ENCODE measurements at places on chromosomes 5 and 9.

DNA sequence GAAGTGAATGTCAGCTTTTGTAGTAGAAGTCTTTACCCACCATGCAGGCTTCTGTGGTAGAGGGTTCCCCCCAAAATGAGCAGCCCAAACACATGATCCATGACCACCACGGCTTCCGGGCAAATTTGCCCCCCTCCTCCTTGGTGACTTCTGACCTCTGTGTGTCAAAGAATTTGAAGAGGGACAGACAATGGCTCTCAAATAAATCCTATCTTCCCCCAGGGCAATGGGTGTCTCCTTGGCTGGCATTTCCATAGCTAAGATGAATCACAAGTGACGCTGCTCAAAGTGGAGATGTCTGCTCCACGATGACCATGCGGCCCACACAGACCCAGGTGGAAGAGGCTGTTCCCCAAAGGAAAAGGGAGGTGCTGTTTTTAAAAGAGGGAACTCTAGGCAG lies 30.2 kb upstream of the BOD1 start:
- no peak for DNase-seq

DNA sequence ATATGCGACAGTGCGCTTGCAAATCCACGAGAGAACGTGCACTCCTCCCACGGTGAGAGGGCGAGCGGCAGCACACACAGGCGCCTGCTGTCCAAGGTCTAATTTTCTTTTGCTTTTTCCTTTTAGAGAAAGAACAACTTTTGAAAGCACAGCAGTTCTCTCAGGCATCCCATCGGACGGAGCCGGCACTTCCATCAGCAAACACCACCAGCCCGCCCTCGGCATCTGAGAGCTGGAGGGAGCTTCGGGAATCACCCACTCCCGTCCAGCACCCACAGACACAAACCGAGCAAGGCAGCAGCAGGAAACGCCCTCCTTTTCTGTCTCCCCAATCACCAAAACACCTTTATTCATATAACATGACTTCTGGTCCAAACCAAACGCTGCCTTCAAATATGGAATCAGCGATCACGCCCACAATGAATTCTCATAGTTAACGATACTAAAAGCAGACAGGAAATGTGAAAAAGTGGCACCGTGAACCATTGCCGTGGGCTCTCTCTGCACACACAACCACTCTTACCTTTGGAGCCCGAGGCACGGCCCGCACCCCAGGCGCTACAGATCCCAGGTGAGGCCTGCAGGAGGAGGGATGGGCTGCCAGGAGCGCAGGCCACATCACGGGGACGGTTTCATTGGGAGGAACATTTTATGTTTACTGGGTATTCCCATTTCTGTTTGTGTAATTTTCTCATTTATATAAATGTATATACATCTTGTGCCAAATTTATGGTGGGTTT lies 14.2 kb downstream of the LPCAT1 start:
- no peak for DNase-seq

DNA sequence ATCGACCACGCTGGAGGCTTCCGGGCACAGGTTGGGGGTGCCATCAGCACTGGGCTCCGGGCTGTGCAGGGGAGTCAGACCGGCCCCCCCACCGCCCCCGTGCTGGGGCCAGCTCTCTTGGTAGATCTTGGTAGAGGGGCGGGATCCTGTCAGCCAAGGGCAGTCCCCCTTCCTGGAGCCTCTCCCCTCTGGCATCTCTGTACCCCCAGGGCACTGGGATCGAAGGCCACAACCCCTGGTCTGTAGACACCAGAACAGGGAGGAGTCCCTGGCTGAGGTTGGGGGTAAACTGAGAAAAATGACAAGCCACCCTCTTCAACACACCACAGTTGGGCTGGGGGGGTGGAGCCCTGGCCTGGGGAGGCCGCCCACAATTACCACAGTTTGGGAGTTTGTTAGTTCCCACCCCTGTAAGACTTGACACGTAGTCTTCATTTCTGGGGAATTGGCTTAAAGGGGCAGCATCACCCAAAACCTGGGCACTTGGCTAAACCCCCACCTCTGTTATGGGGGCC lies 882 bp downstream of the CERCAM start:
- DNase-seq = no peak

GRCh38 chr5:83322273-83322924 lies 149.1 kb upstream of the VCAN start:
- no peak for DNase-seq

DNA sequence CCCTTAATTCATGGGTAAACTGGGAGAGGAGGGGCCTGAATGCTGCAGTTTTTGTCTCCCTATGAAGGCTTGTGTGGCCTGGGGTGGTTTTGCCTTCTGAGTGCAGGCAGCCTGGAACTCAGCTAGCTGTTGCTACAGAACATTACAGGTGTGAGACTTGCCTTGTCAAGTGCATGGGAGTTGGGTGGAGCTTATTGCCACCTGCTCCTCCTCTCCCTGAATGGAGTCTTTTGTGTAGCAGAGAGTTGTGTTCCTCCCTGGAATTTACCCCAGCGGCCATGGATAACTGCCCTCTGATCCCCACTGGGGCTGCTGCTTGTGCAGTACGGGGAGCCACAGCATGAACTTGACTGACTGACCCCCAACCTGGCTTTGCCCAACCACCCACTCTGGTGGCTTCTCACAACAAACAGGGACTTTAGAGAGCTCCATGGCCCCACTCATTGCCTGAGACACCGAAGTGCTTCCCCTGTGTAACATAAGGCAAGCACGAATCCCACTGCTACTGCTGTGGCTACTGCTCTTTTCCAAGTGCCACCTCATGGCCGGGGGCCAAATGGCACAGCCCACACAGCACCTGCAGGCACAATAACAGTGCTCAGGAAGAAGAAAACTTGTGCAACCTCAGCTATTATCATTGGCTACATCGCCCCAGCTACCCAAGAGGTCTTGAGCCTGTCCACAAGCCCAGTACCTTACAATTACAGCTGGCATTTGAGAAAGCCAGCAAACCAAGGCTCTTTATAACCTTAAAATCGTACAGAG lies 942.9 kb downstream of the CDH18 start:
- DNase-seq = no peak

- DNase-seq = no peak
These were observed 731.8 kb upstream of the RGMB start for GRCh38 chr5:98041661-98042060.

DNA sequence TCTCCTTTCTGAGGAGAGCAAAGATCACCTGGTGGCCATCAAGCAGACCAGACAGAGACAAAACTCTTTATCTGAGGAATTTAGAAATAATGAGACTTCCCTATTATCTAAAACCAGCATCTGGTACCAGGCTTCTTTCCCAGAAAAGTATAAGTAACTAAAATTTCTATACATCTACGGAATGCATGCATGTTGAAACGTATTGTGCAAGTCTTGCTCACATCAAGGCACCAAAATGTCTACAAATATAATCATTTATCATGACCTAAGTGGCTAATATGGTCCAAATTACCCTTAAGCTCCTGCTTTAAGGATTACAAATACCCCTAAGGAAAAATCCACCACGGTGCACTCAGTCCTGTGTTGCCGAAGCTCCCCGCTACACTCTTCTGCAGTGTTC lies 286.3 kb downstream of the CDH18 start:
- DNase-seq = no peak

GRCh38 chr9:120477534-120478001 lies 102.4 kb downstream of the CDK5RAP2 start:
- no peak for DNase-seq

- no peak for DNase-seq
These were observed 5.3 kb downstream of the LHX6 start for GRCh38 chr9:122223435-122223834.

GRCh38 chr5:76942581-76942980 lies 10.3 kb upstream of the CRHBP start:
- no peak for DNase-seq

DNA sequence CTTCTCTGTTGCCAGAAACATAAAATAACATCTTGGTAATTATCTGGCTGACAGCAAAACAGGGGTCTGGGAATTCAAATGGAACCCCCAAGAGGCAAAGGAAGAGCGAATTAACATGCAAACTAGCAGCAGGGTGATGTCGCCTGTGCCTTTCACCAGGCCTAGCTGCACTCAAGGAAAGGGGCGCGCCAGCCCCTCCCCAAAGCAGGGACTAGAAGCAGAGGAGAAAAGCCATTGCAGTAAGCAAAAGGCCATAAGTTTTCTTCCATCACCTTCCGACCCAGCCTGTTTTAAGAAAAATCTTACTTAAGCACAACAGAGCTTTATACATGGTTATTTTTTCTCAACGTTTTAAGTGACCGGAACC lies 539 bp downstream of the POC5 start:
- DNase-seq = no peak

DNA sequence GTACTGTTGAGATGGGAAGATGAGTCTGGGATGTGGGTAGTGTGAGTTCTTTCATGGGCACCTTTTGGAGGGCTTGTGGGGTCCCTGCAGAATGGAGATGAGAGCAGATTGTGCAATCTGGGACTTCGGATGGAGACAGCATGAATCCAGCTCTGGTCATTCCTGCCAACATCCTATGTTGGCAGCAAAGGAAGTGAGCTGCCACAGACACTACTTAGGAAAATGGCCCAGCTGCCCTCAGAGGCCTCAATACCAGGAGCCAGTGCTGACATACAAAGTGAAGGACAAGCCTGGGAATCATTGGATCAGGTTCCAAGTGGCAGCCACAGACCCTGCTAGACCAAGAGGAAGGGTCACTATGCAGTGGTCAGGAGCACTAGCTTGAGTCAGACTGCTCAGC lies 402.8 kb downstream of the CDK5RAP2 start:
- no peak for DNase-seq

GRCh38 chr5:138275379-138275782 lies 960 bp upstream of the GFRA3 start:
- DNase-seq = no peak

GRCh38 chr9:3059781-3060468 lies 216.0 kb upstream of the PUM3 start:
- DNase-seq = no peak

- no peak for DNase-seq
These were observed 178.8 kb upstream of the NREP start for GRCh38 chr5:111935835-111936234.

DNA sequence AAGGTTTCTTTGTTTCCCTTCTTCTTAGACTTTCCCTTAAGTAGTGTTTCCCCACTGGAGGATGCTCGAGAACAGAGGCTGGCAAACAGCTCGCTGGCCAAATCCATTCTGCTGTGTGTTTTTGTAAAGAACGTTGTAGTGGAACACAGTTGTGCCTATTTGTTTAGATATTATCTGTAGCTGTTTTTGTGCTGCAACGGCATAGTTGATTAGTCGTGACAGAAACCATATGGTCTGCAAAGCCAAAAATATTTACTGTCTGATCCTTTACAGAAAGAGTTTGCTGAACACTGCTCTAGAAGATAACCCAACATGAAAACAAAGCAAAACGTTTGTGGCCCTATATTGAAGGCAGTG lies 47.0 kb upstream of the EGFLAM start:
- DNase-seq = no peak

DNA sequence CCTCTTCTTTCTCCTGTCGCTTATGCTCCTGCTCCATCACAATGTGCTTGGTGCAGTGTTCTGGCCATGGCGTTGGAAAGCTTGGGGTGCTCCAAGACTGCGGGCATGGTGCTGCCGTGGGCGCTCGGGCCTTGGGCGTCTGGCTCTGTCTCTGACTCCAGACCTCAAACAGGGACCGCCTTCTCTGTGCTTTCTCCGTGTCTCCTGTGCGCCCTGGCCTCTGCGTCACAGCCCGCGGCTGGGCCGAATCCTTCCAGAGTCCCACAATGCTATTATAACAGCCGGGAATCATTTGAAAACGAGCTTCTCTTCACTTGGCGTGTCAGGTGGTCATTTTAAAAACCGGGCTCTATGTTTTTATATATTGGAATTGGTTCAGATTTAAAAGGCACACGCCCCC lies 32.4 kb upstream of the PUM3 start:
- no peak for DNase-seq

- no peak for DNase-seq
These were observed 71.7 kb upstream of the SNX2 start for GRCh38 chr5:122703203-122703602.

DNA sequence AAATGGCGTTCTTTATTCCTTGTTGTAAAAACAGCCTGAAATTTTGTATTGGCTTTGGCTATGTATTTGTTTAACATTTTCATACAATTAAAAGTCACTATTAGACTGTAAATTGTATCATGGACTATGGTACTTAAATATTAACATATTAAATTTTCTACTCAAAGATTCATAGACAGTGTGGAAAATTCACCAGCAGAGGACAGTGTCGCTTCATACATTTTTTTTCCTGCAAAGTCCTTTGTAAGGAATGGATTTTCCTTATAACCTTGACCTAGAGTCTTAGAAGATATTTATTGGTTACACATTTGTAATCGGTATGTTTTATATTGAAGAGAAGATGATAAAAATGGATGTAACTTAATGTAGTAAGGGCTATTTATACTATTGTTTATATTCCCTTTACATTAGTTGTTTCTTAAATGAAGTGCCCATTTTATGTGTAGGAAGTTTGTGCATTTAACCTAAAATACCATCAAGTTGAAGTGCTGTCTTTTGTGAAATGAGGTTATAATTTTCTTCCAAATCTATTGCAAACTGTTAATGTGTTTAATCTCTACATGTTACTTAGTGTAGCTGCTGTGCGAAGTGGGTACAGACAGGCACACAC lies 150.1 kb downstream of the KDM4C start:
- DNase-seq = no peak

DNA sequence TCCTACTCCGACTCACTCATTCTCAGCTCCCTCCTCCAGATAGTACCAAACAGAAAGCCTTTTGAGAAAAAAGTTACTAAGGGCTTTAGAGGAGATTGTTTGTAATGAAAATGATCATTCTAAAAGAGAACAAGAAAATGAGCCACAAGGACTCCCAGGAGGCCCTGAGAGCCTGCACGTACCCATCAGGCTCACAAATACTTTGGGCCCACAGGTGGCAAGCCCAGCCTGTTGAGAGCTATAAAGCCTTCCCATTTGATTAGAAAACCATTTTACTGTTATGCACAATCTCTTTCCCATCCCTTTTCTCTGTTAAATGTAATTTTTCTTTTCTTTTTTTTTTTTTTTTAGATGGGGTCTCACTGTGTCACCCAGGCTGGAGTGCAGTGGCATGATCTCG lies 136.1 kb downstream of the LHFPL2 start:
- no peak for DNase-seq

GRCh38 chr9:108397286-108397685 lies 458.5 kb downstream of the ACTL7B start:
- no peak for DNase-seq

- DNase-seq = no peak
These were observed 1381.5 kb upstream of the WWC1 start for GRCh38 chr5:166909926-166910325.

DNA sequence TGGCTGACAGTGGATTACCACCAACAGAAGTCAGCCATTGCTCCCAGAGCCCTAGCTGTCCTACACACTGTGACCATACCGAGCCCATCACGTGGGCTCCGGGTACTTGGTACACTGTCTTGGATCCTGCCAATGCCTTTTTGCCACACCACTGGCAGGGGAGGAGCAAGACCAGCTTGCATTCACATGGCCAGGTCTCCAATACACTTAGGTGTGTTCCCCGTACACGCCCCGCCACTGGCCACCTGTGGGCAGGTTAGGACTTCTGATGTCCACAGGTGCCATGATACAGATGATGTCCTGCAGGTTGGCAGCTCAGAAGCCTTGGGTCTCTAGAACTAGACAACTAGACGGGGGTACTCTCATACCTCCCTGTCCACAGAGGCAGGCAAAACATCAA lies 5.4 kb upstream of the DIPK1B start:
- no peak for DNase-seq
